Fibroblast of skin of back (primary cell): ENCODE measurements at places on chromosomes 13 and 19.

DNA sequence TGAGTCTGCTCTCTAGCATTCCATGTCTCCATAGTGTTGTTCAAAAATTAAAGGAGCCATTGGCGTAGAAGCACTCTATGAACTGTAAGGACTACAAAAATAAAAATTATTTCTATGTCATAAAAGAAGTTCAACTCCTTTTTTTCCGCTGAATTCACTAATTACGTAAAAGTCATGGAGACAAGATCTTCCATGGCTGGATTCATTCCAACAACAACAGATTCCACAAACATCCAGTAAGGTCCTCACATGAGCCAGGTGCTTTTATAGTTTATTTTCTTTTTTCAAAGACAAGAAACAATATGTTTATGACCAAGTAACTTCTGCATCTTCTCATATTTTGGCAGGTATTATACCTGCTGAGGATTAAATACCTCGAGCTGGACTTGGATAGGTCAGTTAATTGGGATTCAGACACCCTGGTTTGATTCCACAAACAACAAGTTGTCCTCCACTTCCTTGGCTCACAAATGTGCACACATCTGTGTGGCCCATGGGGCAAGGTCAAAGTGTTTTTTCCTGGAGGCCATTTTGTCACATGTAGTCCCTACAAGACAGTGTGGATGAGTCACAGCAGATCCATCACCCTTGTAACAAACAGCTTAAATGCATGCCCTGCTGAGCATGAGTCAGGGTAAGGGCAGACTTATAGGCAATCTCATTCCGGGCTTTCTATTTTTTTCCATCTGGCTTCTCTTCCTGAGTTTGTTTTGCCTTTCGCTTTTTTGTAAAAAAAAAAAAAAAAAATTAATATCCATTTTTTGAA is 475.6 kb downstream of the COG6 start:
- peak; percentile 57 for DNase-seq

DNA sequence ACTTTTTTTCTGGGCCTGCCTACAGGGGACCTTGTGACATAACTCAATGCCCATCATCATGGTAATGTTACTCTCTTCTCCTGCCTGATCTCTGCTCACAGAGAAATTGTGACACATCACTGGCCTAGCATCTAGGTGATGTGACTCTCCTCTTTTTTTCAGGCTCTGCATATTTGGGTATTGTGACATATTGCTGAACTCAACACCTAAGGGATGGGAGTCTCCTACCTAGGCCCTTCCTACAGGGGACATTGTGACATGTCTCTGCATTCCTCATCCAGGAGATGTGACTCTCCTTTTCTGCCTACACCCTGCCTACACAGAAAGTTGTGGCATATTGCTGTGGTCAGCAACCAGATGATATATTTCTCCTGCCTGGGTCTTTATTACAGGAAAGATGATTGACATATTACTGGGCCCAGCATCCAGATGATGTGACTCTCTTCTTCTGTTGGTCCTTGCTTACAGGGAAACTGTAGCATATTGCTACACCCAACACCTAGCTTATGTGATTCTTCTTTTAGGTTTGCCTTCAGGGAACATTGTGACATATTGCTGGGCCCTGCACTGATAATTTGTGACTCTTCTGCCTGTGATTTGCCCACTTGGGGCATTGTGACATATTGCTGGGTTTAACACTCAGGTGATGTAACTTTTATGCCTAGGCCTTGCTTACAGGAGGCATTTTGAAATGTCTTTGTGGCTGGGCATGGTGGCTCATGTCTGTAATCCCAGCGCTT is 21.0 kb upstream of the ZNF254 start:
- DNase-seq: no peak

- no peak for DNase-seq
Observed at GRCh38 chr19:11639245-11639601, 41.9 kb downstream of the ZNF627 start.

DNA sequence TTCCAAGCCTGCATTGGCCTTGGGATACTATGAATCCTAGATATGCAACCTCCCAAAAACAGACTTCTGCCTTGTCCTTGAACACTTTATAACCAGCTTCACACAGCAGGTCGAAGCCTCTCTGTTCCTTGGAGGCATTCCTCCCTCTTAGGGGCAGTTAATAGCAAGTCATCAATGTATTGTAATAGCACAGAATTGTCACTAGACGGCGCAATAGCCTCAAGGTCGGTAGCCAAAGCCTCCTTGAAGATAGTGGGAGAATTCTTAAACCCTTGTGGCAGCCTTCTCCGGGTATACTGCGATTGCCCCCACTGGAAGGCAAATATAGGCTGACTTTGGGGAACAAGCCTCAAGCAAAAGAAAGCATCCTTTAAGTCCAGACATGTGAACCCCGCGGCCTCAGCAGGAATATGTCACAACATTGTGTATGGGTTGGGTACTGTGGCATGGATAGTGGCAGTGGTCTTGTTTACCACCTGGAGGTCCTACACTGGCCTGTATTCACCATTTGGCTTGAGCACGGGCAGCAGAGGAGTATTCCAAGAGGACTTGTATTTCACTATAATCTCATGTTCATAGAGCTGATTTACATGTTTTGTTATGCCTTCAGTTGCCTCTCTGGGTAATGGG is 61.1 kb downstream of the ZNF431 start:
- DNase-seq: peak; percentile 25

GRCh38 chr13:51772781-51773180 is 31.2 kb downstream of the DHRS12 start:
- DNase-seq: no peak

DNA sequence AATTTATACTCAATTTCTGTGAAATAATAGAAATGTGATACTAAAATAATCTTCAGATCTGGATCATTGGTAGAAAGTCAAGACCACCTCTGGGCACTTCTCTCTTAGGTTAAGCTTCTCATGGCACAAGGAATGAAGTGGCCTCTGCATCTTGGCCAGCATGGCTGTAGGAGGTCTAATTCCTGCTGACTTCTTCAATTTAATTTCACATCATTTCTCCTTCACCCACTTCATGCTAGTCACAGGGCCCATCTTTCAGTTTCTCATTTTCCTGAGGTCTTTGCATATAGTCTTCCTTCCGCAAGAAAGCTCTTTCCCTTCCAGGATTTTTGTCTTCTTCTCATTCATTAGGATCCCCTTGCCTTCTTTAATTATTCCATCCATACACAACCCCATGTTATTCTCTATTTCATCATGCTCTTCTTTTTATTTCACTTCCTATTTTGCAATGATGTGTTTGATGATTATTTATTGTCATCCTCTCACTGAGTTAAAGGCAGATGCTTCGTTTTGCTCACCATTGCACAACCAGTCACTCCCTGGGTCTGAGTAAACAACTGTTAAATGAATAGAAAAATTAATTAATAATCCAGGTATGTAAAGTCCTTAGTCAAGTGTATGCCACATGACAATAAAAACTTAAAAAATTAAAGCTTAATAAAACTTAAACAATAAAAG is 397.4 kb downstream of the SPRY2 start:
- no peak for DNase-seq

- no peak for DNase-seq
Observed at GRCh38 chr19:6772028-6772865, at the start of gene VAV1. VAV1 (plus strand) TSS chr19:6772708; CDS start chr19:6772808, 100 bp downstream.

DNA sequence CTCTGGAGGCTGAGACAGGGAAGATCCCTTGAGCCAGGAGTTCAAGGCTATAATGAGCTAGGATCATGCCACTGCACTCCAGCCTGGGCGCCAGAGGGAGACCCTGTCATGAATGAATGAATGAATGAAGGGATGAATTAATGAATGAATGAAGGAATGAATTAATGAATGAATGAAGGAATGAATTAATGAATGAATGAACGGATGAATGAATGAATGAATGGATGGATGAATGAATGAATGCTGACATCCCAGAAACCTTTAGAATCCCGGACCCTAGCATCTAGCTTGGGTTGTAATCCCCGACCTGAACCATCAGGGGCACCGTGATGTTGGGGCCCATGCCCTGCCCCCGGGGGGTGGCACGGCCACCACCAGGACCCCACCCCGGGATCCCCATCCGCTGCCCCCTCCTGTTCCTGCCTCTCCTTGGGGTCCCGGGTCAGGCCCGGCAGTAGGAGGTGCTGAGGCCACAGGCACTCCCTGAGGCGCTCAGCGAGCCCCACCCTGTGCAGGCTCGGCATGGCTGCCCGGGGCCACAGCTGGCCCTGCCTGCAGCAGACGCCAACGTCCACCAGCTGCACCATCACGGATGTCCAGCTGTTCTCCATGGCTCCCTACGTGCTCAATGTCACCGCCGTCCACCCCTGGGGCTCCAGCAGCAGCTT is 3.4 kb downstream of the EBI3 start:
- no peak for DNase-seq

DNA sequence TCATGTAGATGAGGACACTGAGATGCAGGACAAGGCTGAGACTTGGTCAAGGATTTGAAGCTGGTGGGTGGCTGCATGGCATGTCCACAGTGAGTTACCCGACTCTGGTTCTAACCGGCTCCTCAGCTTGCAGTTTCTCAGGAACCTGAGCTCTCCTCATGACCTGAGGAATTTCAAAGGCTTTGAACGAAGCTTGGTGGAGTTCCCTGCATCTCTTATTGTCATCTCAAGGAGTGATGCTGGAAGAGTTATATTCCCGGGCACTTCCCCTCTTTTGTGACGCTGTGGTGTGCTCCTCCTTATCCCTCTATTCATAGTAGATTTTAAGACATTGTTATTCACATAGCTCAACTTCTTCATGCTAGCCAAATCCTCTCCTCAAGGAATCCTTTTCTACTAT is 500.1 kb upstream of the HTR2A start:
- DNase-seq: no peak

GRCh38 chr13:95793018-95793555 is 116.1 kb downstream of the DNAJC3 start:
- peak; percentile 2 for DNase-seq

DNA sequence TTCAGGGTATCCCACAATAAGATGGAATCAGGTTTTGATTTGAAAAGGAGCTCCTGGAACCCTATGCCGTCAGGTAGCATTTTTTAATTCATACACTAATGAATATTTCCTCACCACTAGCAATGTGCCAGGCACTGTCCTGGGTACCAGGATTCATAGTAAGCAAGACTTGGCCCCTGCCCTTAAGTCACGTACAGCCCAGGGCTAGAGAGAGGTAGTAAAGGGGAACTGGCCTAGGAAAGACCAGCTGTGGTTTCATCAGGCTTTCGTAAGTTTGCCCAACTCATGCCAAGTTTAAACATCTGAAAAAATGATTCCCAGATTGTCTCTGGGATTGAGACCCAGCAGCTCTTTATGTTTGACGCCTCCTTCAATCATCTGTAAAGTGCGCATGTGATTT is 45.9 kb upstream of the AMER2 start:
- no peak for DNase-seq

DNA sequence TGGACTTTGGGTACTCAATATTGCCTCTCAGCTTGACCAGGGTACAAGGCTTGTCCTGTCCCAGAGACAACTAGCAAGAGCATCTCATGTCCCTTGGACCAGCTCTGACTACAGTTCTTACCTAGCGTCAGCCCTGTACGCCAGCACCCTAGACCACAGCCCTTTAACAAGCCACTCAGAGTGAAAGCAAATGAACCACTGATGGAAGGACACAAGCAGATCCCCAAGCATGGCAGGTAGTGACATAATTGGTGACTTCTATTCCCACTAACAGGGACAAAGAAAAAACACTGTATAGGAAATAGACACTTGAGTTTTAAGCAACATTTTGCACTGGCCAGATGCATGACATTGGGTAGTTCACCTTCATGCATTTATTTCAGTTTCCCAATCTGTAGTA is 8.8 kb upstream of the LRCH1 start:
- DNase-seq: no peak

DNA sequence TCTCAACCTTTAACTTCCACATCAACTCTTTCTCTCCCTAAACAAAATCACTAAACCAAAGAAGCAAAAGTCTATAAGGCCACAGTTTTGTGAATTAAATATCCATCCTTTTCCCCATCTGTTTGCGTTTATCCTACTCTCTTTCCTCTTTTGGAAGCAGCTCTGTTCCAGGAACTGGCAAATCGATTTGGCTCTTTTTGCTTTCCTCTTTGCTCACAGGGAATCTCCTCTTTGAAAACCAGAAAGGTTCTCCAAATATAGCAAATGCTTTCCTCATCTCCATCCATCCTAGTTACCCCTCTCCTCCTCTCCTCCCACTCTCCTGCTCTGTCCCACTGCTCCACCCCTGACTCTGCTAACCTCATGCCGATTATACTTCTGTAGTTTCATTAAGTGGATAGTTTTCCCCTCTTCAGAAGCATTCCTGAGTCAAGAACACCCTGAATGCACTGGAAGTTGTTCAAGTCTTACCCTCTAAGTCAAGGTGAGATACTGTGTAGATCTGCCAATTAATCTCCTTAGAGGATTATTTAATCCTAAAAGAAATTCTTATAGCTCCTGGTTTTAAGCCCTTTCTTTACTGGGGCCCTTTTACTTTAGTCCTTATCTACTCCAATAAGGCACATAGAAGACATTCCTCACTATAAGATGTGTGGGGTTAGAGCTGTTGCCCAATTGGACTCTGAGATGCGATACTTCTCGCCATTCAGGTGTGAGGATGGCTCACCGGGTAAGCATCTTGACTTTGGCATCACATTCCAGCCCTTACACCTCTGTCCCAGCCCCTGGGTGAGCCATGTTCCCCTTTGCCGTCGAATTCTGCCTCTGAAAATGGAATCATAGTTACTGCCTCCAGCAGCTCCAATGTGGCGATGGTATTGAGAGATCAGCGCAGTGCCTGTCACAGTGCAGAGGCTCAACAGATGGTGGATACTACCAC is 67.6 kb downstream of the COL4A2 start:
- no peak for DNase-seq

GRCh38 chr13:111216166-111216960 is 101.3 kb downstream of the ARHGEF7 start:
- peak; percentile 50 for DNase-seq

DNA sequence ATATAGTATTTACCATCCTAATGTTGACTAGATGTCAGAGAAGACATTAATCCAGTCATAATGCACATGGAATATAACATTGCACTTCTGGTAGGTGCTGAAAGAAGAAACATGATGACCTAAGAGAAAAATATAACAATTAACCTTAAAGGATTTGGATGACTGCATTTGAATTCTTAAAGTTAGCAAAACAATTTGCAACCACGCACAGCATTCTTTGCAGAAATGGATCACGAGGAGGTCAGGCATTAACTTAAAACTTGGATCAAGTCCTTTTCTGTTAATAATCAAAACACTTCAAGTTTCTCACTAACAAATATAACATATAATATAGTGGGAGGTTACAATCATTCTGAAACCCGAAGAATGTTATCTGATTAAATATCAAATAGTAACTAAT is 525.0 kb upstream of the SLITRK6 start:
- no peak for DNase-seq

DNA sequence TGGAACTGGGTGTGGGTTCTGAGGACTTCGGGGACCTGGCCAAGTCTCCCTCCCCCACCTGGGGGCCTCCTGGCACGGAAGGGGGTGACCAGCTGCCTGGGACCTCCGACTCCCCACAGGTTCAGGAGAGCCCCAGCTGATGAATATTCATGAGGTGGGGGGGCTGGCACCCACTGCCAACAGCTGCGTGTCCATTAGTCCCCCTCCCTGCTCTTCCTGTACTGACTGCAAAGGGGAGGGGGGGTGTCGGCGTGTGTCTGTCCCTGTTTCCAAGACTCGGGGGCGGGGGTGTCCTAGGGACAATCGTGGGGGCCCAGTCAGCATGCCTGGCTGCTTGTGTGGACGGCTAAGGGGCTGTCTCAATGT is 10.6 kb upstream of the NFIX start:
- no peak for DNase-seq
